ENCODE measurements at places on chromosomes 1 and 21. TPM values are rescaled to one million over a fixed set of nuclear protein-coding genes. Genes with fewer than 3 reads are reported as not detected.

The GBP6 gene
- total RNA-seq = not detected

The HES3 gene
- not detected for total RNA-seq

The MSH4 gene
- 0.34 TPM for total RNA-seq

The MCL1 gene
- total RNA-seq = 223 TPM

The NAXE gene
- 77.6 TPM for total RNA-seq

The C2CD4D gene
- not detected for total RNA-seq

The GPR3 gene
- 0.51 TPM for total RNA-seq

The LCE3D gene
- not detected for total RNA-seq

The CLDN17 gene
- not detected for total RNA-seq

The CD84 gene
- not detected for total RNA-seq

Data from dermis blood vessel endothelial cell (primary cell).